Vagina (tissue), 2 donors: ENCODE measurements at places on chromosomes 11 and 22. TPM values are rescaled to one million over a fixed set of nuclear protein-coding genes. Genes with fewer than 3 reads are reported as not detected.

GRCh38 chr22:36977401-36977861 is 41.8 kb downstream of the TST start:
- H3K4me3 ChIP-seq: peak overlapping the region; percentile 34
- H3K27me3 ChIP-seq: no peaks in the 10 kb centered on the region
- H3K27ac ChIP-seq: peak overlapping the region; percentile 10
- no peak for DNase-seq

The APOA4 gene
- total RNA-seq: not detected

The TENM4 gene
- 12.5 TPM for total RNA-seq

- peak overlapping the region; percentile 14 for H3K27ac ChIP-seq
- no peak overlapping the region for H3K4me3 ChIP-seq
- no peaks in the 10 kb centered on the region for H3K27me3 ChIP-seq
Observed at GRCh38 chr11:130551388-130551787, 102.9 kb downstream of the ADAMTS15 start.

The FLRT1 gene
- total RNA-seq: 0.49 TPM

The SLC25A18 gene
- 5.9 TPM for total RNA-seq

DNA sequence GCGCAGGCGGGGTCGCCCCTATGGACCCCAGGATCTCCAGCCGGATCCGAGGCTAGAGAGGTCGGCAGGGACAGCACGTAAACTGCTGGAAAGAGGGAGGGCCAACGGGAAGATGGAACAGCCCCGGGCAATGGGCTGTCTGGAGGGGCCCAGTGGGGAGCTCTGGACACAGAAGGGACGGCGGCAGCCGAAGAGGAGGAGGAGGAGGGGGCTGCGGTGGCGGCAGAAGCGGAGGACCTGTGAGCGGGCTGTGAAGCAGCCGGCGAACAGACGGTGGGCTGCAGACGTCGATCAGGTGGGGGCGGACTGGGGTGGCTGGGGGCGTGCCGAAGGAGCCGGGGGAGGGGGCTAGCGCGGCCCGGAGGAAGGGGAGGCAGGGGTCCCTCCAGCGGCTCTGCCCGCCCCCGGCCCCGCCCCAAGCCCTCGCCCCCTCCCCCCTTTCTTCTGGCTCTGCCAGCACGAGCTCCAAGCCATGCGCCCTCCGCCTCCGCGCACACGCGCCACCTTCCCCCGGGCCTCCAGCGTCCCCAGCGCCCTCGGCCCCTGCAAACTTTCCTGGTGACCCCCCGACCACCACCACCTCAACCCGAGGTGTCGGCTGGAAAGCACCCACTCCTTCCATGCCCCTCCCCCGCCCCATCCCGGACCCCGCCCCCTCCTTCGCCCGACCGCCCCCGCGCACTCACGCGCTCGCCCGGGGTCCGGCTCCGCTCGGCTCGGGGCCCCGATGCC is 432 bp downstream of the TNKS1BP1 start:
- H3K27ac ChIP-seq: peak overlapping the region; percentile 98
- no peaks in the 10 kb centered on the region for H3K36me3 ChIP-seq
- H3K27me3 ChIP-seq: no peaks in the 10 kb centered on the region
- peaks cover 61% of the 10 kb centered on the region for H3K4me1 ChIP-seq
- no peak for DNase-seq

The PGA4 gene
- 7.6 TPM for total RNA-seq

DNA sequence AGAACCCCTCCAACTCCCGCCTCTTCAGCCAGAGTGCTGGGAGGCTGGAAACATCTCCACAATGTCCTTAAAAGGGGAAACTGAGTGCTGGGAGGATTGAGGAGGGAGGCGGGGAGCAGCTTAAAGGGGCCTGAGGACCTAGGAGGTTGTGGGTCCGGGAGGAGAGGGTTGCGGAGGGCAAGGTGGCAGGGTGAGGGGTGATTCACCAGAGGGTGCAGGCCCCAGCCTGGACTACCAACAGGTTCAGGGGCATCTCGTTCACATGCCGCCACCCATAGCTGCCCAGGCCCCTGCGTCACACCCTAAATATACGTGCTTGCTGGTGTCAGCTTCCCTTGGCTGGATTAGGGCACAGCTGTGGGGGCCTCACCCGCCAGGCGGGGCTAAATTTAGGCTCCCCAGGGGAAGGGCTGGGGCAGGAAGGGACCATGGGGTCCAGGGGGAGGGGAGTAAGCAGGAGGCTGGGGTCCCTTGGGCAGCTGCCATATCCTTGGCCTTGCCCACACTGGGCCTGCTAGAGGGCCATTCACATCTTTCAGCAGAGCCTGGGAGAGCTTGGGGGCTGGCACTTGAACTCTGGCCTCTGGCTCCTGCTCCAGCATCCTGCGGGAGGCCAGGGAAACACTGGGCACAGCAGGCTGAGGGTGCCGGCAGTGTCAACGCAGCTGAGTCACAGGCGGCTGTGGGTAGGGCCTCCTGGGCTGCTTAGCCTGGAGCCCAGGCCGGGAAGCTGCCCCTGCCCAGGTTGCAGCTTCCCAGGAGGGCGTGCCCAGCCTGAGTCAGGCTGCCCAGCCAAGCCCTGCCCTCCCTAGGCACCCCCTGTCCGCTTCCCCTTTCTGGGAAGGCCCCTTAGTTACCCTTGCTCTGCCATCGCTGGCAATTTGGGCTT is 1.3 kb downstream of the EHBP1L1 start:
- no peaks in the 10 kb centered on the region for H3K27me3 ChIP-seq
- H3K4me3 ChIP-seq: peak overlapping the region; percentile 81
- H3K27ac ChIP-seq: peak overlapping the region; percentile 93

The SLC5A1 gene
- 5.6 TPM for total RNA-seq

DNA sequence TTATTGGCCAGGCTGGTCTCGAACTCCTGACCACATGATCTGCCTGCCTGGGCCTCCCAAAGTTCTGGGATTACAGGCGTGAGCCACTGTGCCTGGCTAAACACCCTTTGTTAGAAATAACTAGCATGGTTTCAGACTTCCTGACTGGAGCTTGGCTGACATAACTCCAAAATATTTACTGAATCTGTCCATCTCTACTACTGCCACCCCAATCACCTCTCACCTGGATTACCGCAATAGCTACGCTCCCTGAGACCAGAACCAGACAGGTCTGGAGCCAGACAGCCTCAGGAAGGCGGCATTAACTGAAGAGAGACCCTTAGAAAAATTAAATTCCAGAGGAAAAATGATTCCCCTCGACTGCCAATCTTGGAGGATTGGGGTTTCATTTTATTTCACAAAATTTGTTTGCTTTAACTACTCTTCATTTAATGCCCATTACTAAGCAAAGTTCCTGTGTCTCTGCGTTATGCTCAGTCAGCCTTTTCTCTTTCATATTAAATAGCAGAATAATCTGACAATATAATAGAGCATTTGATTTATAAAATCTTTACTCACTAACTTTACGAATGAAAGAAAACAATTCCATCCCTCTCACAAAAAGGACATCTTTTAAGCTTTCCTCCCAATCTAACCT is 13.1 kb downstream of the TMEM25 start:
- DNase-seq: no peak
- H3K27me3 ChIP-seq: no peaks in the 10 kb centered on the region
- no peak overlapping the region for H3K4me3 ChIP-seq
- H3K27ac ChIP-seq: no peak overlapping the region
- no peaks in the 10 kb centered on the region for H3K36me3 ChIP-seq

The RAB6A gene
- 148 TPM for total RNA-seq

GRCh38 chr11:10895285-10895684 is 37.4 kb upstream of the ZBED5 start:
- no peaks in the 10 kb centered on the region for H3K36me3 ChIP-seq
- H3K4me1 ChIP-seq: peaks cover 25% of the 10 kb centered on the region
- no peak overlapping the region for H3K4me3 ChIP-seq
- no peak for DNase-seq
- H3K27me3 ChIP-seq: no peaks in the 10 kb centered on the region

GRCh38 chr11:86781546-86781945 is 18.8 kb upstream of the PRSS23 start:
- no peaks in the 10 kb centered on the region for H3K27me3 ChIP-seq
- H3K27ac ChIP-seq: peak overlapping the region; percentile 31
- no peak for DNase-seq
- no peak overlapping the region for H3K4me3 ChIP-seq
- peaks cover 29% of the 10 kb centered on the region for H3K4me1 ChIP-seq

The ASRGL1 gene
- 5.6 TPM for total RNA-seq

DNA sequence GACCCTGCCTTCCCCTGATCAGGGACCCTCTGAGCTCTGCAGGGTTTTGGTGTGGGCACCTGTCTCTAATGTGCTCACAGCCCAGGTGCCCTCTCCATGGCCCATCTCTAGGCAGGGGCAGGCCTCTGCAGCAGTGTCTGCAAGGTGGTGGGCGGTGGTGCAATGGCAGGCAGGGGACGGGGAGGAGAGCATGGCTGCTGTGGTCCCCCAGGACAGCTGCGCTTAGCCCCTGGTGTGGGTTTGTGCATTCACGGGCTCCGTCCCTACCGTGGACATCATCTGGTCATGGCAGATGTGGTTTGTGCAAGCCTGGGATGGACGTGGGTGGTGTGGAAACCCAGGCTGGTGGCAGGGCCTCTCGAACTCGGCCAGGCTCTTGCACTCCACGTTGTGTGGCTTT is 443.1 kb downstream of the TBC1D22A start:
- DNase-seq: peak; percentile 55
- H3K36me3 ChIP-seq: no peaks in the 10 kb centered on the region
- no peaks in the 10 kb centered on the region for H3K4me1 ChIP-seq
- no peak overlapping the region for H3K27ac ChIP-seq

The KLHDC7B gene
- total RNA-seq: 0.49 TPM

GRCh38 chr22:18095101-18095805 is 15.4 kb upstream of the TUBA8 start:
- DNase-seq: no peak
- H3K27ac ChIP-seq: no peak overlapping the region
- H3K27me3 ChIP-seq: no peaks in the 10 kb centered on the region
- no peaks in the 10 kb centered on the region for H3K36me3 ChIP-seq

The MUC6 gene
- total RNA-seq: not detected

- DNase-seq: no peak
- no peaks in the 10 kb centered on the region for H3K4me1 ChIP-seq
- no peaks in the 10 kb centered on the region for H3K27me3 ChIP-seq
- no peaks in the 10 kb centered on the region for H3K36me3 ChIP-seq
- H3K27ac ChIP-seq: no peak overlapping the region
Observed at GRCh38 chr11:17443423-17443822, 33.2 kb downstream of the ABCC8 start.

The HOATZ gene
- not detected for total RNA-seq

DNA sequence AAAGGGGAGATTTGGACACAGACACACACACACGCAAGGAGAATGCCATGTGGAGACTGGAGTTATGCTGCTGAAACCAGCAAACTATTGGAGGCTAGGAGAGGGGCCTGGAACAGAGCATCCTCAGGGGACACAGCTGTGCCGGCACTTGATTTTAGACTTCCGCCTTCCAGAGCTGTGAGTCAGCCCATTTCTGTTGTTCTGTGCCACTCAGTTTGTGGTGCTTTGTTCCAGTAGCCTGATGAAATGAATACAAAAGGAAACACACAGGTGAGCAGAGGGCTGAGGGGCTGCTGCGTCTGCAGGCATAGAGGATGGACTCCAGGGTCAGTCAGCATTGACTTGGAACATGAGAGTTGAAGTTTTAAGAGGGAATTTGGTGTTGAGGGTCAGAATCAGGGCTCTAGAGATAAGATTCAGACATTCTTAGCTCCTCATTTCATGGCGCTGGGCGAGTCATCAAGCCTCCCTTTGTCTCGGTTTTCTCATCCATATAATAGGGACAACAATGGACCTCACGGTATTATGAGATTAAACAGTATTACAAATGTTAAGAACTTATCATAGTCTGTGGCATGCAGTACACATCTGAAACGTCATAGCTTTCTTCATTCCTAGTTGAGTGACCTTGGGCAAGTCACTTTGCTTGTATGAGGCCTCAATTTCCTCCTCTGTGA is 191.0 kb downstream of the MIAT start:
- H3K27me3 ChIP-seq: no peaks in the 10 kb centered on the region
- H3K27ac ChIP-seq: no peak overlapping the region
- no peaks in the 10 kb centered on the region for H3K36me3 ChIP-seq
- H3K4me3 ChIP-seq: no peak overlapping the region

GRCh38 chr11:94926271-94926625 is 47.1 kb downstream of the CWC15 start:
- H3K27me3 ChIP-seq: no peaks in the 10 kb centered on the region
- no peak overlapping the region for H3K4me3 ChIP-seq
- peak; percentile 88 for DNase-seq
- H3K36me3 ChIP-seq: no peaks in the 10 kb centered on the region
- H3K4me1 ChIP-seq: peaks cover 41% of the 10 kb centered on the region

DNA sequence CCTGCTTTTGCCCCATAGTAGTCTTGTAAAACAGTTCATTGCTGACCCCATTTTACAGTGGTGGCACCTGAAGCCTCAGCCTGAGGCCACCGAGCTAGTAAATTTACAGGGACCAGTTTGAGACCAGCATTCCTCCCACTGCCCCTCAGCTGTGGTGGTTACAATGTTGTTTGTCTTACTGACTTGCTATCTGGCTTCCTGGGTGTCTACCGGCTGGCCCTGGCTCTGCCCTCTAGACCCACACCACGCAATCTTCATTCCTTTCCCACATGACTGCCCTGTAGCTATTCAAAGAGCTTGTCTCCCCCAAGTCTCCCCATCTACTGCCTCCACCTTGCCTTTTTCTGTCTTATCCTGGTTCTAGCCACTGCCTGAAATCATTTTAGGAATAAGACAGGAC is 20.8 kb downstream of the PIK3IP1 start:
- H3K27ac ChIP-seq: no peak overlapping the region
- no peak for DNase-seq
- H3K4me1 ChIP-seq: peaks cover 4% of the 10 kb centered on the region
- no peak overlapping the region for H3K4me3 ChIP-seq

GRCh38 chr11:96257972-96258934 is 84.7 kb downstream of the MAML2 start:
- no peak for DNase-seq
- peak overlapping the region; percentile 66 for H3K27ac ChIP-seq
- no peaks in the 10 kb centered on the region for H3K27me3 ChIP-seq
- H3K4me3 ChIP-seq: no peak overlapping the region

The RPLP2 gene
- 1,068 TPM for total RNA-seq

- H3K4me1 ChIP-seq: peaks cover 32% of the 10 kb centered on the region
- no peak overlapping the region for H3K27ac ChIP-seq
- no peaks in the 10 kb centered on the region for H3K36me3 ChIP-seq
- no peaks in the 10 kb centered on the region for H3K27me3 ChIP-seq
- no peak for DNase-seq
Observed at GRCh38 chr22:20852076-20852475, 6.5 kb downstream of the PI4KA start.

- DNase-seq: no peak
- no peaks in the 10 kb centered on the region for H3K4me1 ChIP-seq
- no peaks in the 10 kb centered on the region for H3K36me3 ChIP-seq
Observed at GRCh38 chr11:1628506-1629325, 859 bp upstream of the KRTAP5-5 start.

GRCh38 chr11:64007160-64007628 is 21.0 kb downstream of the OTUB1 start:
- H3K4me3 ChIP-seq: peak overlapping the region; percentile 34
- no peaks in the 10 kb centered on the region for H3K27me3 ChIP-seq
- peak overlapping the region; percentile 4 for H3K27ac ChIP-seq

- no peaks in the 10 kb centered on the region for H3K4me1 ChIP-seq
- no peaks in the 10 kb centered on the region for H3K27me3 ChIP-seq
Observed at GRCh38 chr11:43243927-43244326, 67.9 kb upstream of the API5 start.

- no peak for DNase-seq
- H3K27me3 ChIP-seq: no peaks in the 10 kb centered on the region
- H3K4me3 ChIP-seq: no peak overlapping the region
- no peaks in the 10 kb centered on the region for H3K4me1 ChIP-seq
Observed at GRCh38 chr11:29641201-29641600, 375.6 kb downstream of the KCNA4 start.
